ENCODE measurements at places on chromosomes 3 and 15.

DNA sequence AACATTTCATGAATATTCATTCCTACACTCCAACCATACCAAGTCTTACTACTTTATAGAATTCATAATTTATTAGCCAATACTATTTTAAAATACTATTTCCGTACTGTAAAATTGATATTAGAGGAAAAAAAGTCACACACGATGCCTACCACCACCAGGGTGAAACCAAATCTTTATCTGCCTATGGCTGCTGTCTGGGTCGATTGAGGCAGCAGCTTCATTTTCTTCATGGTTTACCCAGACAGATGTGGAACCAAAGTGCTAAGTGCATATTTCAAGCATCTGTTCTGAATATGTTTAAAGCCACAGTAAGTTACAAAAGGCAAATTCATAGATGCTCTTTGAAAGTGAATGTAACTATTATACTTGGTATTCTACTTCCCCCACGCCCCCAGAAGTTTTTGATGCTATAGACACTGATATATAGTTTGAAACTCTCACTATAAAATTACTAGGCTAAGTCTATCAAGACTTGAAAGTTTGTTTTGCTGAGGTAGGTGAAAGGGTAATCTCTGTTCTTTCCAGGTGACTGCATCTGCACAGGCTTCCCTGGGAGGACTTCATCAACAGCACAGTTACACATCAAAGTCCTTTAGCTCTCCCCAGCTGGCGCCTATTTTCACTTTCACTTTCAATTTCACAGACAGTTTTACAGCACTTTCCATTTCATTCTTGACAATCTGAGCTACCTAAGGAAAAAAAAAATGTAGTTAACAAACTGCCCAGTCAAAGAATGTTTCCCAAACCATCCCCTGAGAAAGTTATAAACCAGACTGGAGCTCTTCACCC lies 113.9 kb downstream of the POLQ start:
- DNase-seq, result peak; percentile 43

- DNase-seq, result no peak
These were observed 113.5 kb upstream of the TOPAZ1 start for GRCh38 chr3:44128057-44128775.

- no peak for DNase-seq
These were observed 100.8 kb downstream of the DHX36 start for GRCh38 chr3:154223519-154223918.

DNA sequence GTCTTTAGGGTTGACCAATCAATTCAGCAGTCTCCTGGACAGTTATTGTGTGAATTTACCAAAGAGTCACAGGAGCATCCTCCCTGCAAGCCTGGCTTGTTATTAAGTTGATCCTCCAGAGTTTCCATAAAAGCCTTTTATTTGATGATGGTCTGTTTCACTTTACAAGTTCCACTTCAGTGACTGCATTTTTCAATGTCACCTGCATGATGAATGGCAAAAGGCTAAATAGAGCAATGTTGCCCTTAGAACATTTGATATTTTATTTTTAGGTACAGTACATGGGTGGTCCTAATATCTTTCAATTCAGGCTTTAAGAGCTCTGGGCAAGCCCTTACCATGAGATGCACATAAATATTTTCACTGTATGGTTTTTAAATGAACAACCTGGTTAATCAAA lies 22.6 kb downstream of the GUCA1C start:
- peak; percentile 20 for DNase-seq

- DNase-seq, result no peak
These were observed 136.3 kb downstream of the GHSR start for GRCh38 chr3:172312001-172312400.

Measured in NCI-H1105 treated with DMSO at 0.1 percent for 48 hours (cell line).